ENCODE measurements at places on chromosomes 3 and 15.

- no peak for DNase-seq
Observed at GRCh38 chr3:99751649-99752048, 66.0 kb upstream of the CMSS1 start.

DNA sequence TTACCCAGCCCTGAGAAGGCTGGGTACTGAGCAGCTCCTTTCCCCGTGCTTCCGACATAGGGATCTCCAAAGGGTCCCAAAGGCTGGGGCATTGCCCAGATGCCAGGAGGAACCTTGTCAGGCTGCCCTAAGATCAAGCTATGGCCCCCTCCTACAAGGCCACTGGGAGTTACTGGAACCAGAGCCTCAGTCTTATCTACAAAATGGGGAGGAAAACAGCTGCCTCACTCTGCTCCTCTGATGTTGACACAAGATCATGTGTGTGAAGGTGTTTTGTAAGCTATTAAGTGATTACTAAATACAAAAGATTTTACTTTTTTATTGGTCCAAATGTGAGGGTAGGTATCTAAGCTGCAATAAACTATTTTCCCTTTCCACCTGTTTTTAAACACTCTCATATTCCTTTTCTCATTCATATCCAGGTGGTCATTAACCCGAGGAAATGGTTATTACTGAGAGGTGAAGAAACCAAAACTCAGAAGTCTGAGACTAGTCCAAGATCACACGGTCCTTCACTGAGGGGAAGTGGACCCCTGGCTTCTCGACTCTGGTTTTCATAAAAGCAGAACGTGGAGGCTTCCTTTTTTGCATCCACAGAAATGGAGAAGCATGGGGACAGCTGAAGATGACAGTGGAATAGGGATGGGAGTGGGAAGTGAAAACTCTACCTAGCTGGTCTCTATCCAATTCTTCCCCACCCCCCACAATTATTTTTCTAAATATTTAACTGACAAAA lies 1.7 kb downstream of the ARPIN start:
- DNase-seq = no peak

DNA sequence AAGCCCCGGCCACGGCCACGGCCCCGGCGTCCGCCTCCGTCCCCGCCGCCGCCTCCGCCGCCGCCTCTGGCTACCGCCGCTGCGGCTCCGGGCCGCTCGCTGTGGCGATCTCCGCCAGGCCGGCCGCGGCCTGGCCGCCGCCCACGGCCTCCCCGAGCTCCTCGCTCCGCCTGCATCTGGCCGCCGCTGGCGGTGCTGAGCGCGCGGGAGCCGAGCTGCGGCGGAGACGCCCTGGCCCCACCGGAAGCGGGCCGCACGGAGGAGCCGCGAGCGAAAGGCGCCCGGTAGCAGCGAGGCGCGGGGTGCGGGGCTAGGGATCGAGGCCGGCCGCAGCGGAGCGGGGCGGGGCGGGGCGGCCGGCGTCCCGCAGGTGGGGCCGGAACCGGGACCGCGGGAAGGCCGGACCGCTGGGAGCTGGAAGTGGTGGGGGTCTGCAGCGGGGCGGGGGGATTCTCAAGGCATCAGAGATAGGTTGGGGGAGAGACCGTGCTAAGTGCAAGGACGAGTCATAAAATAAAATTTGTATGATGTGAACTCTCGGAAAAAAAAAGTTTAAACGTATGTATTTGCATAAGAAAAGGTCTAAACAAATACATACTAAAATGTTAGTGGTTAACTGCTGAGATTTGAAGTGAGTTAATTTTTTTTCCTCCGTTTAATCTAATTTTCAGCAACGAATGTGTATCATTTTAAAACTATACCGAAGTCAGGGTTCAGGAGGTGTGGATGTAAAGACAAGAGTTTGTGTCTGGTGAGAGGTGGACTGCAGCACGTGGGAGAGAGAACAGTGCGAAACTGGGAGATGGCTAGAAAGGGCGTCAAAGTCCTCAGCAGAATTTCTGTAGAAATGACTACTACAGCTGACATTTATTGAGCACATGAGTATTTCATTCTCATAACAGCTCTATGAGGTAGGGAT lies at the start of gene AVEN:
Gene AVEN, minus strand, starts transcription at position 334 of the 919 bp plus-strand sequence. Its CDS starts 158 bp downstream, at position 176.
- DNase-seq = peak; percentile 62

DNA sequence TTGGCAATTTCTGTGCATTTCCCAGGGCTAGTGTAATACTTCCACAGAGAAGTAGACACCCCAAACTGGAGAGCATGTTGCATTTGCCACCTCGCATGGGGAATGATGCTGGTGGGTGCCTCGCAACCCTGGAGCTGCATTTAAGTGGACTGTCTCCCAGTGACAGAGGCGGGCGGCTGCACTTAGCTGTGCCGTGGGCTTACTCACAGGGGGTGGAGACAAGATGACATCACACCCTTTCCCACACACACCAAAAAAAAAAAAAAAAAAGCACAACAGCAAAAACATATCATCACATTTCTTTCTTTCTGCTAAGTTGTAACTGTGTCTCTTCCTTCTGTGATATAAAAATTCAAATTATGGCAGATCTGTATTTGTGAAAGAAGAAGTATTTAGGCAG lies at the start of gene ABI3BP:
Gene ABI3BP, minus strand, starts transcription at position 113 of the 400 bp plus-strand sequence. Its CDS starts 37 bp downstream, at position 76.
- no peak for DNase-seq

- no peak for DNase-seq
Observed at GRCh38 chr15:46751303-46751702, 966.0 kb upstream of the SEMA6D start.

GRCh38 chr15:80586161-80586560 lies 108.9 kb upstream of the ABHD17C start:
- DNase-seq = no peak

GRCh38 chr3:164460851-164461250 lies 617.4 kb downstream of the SI start:
- no peak for DNase-seq

DNA sequence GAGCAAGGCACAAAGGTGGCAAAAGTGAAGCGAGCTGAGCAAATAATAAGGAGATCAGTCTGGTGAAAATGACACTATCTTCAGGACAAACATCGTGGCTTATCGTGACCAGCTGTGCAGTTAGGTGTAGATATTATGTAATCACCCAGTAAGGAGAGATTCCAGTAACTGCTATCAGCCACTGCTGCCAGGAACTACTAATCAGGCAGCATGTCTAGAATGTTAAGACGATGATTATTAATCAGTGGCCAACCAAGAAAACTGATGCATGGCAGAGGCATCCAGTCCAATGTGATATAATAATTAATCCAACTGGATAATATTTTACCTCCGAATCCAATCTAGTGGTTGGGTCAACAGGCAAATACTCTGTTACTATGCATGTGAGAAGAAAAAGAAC lies 252.7 kb upstream of the ZPLD1 start:
- no peak for DNase-seq

DNA sequence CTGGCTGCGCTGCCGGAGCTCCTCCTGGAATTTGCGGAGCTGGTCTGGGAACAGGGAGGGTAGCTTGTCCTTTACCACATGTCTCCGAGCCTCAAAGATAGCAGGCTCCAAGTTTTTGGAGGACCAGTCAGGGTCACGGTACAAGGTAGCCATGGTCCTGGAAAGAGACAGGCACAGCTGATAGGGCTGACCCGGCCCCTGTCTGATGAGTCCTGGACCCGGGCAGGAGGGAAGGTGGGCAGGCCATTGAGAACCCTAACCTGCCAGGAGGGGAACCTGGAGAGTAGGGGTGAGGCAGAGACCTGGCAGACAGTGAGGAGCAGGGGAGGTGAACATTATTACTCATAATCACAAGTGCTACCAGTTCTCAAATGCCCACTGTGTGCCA lies 20.4 kb upstream of the EHD4 start:
- no peak for DNase-seq

- DNase-seq = no peak
Observed at GRCh38 chr3:39907981-39908380, 98.6 kb downstream of the MYRIP start.

GRCh38 chr3:43349716-43350115 lies 63.4 kb downstream of the SNRK start:
- no peak for DNase-seq

- DNase-seq = no peak
Observed at GRCh38 chr3:127535901-127536829, 54.4 kb downstream of the TPRA1 start.
